ENCODE measurements at places on chromosomes 11 and 22.

GRCh38 chr11:108890482-108891105 is 225.7 kb downstream of the DDX10 start:
- no peak for DNase-seq

DNA sequence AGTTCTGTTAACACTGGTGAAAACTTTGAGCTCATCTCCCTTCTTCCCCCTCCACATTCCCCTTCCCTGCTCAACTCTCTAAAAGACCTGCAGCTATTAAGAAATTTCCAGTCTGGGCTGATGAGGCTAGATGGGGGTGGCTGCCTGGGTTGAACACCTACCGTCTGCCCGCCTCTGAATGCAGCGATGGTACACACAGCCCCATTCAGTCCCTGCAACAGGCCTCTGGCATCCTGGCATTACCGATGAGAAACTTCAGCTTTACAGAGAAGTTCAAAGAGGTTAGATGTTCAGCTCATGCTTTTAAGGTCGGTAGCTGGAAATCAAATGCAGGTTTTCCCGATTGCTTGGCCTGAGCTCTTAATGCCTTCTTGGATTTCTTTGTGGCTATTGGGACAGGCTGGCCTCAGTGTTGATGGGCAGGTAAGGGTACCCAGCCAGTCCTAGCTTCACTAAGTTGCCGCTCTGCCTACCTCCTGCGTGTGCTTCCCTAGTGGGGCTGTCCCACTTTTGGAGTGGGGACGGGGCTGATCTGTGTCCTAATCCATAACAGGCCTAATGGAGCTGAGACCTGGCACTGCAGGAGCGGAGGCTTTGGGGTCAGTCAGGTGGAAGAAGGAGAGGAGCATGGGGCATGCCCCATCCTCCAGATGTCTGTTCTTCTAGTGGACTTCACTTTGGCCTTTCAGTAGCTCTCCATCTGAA is 49.1 kb downstream of the ZBTB16 start:
- no peak for DNase-seq

DNA sequence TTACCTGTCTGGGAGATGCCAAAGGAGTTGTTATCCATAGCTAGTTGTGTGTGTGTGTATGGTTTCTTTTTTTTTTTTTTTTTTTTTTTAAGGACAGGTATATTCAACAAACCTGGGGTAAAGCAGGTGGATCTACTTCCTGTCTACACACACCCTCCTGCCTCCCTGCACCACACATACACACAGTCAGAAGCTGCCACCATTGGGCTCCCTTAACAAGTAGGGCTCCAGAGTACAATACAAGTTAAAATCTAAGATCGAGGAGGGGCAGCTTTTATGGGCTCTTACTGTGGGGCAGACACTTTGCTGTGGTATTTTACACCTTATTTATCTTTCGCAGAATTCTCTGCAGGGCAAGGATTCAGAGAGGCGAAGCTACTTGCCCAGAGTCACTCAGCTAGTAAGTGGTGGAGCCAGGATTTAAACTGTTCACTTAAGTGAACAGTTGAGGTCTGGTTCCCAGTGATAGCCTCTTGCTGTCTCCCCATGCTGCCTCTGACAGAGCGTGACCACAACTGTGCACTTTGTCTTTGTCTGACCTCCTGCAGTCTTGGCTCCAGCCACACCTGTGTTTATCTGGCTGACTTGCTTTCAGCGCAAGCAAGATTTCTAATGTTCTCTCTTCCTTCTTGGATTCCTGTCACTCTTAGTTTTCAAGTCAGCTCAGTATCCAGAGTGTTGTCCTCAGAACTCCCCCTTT is 135.0 kb downstream of the CSNK2A3 start:
- no peak for DNase-seq

DNA sequence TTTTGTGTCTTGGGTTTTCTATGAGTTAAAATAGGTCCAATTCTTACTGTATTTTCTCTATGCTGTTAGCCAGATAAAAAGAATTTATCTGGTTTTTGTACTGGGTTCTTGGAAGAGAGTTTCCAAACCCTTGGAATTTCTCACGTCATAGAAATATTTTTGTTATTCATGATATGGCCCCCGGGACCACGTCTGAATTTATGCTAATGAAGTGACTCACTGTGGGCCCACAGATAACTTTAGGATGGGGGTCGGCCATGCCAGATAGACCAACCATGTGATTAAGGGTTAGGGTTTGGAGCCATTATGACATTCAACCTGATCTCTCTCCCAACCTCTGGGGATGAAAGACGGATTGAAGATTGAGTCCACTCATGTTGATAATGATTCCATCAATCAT is 35.6 kb upstream of the DDI1 start:
- DNase-seq: no peak

DNA sequence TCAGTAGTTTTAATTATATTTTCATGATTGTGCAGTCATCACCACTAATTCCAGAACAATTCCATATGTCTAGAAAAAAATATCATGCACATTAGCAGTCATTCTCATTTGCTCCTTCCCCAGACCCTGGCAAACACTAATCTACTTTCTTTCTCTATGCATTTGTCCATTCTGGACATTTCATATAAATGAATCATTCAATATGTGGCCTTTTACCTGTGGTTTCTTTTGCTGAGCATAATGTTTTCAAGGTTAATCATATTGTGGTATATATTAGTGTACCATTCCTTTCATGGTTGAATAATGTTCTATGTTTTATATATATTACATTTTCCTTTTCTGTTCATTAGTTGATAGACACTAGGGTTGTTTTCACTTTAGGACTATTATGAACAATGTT is 811.1 kb upstream of the RAG2 start:
- no peak for DNase-seq

- DNase-seq: no peak
Observed at GRCh38 chr11:1484695-1485503, 1.7 kb downstream of the MOB2 start.

DNA sequence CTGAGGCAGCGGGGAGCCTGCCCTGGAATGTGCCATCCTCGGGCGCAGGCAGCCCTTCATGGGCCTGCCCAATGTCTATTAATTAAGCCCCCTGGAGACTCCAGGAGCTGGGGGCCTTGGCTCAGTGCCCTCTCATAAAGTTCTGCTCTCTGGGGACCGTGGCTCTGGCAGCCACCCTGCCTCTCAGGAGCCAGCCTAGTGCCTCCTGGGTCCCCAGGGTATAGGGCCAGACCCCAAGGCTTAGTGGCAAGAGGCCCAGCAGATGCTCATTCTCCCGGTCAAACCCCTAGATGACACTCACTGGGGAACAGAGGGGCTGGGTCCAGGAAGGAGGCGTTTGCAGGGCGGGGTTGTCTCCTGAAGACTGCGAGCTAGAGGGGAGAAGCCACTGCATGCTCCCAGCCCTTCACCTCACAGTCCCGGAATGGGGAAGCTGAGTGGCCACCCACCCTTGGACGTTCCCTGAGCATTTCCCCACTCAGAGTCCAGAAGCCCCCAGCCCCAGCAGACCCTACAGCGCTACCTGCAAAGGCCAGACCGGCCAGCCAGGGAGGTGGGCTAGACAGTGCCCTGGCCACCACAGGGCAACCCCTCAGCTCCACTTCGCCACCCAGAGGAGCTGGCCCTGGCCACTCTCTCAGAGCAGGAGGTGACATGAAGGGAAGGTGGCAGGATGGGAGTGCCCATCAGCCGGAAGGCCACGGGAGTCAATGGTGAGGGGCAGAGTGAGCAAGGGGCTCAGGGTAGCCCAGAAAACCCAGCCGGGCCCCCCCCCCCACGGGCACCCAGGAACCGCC is 83.0 kb downstream of the CDKN1C start:
- DNase-seq: no peak
